ENCODE measurements at places on chromosomes 11 and 22. TPM values are rescaled to one million over a fixed set of nuclear protein-coding genes. Genes with fewer than 3 reads are reported as not detected.

DNA sequence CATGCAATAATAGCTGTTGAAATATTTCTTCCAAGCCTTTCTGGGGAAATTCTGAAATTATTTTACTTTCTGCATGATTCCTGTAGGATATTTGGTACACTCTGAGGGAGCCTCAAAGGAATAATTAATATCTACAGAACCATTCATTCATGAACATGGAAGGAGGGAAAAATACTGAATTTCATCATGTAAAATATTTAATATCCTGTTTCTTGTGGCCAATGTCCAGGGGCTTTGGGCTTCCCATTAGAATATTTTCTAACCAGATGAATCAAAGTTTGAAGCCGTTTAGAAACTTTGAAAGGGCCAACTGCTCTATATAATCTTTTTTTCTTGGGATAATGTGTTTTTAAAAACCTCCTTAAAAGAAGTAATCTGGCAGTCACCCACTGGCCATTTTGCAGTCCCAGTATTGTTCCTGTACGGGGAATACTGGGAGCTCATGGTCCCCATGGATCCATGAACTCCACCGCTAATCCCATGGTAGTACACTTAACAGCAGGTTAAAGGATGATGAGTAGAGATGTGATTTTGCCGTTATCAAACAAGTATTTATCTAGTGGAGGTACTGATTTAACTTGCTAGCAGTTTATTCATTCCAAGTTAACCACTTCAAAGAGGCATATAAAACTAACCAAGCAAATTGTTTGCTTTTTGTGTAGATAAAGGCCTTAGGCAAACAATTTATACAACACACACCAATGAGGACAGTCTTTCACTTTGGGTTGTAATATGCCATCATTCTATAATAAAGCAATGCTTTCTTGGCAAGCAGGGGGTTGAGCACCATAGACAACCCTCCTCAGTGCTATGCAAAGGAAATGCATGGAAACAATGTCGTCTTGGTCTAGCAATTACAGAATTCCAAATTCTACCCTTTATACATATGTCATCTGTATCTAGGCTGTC is 34.5 kb upstream of the BLID start:
- DNase-seq: no peak

DNA sequence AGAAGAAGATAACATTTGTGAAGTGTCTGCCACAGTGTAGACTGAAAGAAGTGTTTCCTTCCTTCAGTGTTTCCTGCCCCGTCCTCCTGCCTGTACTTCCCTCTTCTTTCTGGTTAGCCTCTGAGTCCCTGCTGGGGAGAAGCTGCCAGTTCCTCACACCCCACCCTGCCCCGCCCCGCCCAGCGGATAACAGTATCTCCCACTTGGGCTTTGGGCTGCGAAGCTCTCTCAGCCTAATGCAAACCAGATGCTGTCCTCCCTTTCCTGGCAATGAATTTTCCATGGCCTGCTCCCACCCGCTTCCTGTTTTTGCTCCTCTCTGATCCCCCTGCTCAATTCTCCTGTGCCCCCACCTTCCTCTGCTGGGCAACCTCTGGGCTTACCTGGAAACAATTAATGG is 5.2 kb upstream of the RAB3IL1 start:
- peak; percentile 85 for DNase-seq

DNA sequence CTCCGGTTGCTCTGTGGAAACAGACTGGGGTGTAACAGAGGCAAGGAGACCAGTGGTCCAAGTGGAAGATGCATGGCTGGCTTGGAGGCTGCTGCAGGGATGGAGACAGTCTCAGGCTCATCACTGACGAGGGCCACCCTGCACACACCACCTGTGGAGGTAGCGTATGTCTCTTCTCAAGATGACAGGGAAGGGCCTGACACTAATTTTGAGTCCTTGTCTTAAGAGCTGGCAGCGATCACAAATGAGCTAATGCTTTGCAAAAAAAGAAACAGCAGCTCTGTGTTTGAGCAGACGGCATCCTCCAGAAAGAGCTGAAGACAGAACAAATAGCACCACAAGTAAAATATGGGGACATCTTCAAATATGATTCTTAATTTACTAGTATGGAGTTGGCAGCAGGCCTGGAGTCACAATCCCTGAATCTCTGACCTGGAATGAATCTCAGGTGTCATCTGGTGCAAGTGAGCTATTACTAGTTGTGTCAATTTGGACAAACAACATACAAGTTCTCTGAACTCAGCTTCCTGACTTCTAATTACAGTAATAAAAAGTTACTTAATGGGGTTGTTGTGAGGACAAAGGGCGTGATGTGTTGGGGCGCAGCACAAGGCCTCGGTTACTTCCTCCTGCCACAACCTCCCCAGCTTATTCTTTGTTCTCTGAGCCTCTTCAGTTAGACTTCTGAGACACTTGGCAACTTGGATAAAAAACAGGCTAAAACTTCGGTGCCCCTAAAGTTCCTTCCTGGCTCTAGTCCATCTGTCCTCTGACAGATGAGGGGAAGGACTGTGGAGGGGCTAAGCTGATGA is 95.2 kb upstream of the BID start:
- DNase-seq: no peak

DNA sequence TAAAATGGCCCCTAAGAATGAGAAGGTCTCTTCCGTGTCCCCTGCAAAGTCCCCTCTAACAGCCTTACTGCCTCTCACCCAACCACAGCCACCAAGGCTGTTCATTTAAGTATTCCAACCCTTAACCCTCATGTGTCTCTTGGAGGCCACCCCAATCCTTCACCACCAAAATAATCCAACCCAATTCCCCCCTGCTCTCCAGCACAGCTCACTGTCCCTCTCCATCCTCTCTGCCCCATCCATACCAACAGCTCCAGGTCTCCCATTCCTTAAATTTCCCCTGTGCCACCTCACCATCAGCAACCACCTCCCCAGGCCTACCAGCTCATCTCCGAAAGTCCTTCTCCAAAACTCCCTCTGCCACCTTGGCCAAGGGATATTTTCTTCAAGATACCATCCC is 1.4 kb downstream of the FAM168A start:
- no peak for DNase-seq

DNA sequence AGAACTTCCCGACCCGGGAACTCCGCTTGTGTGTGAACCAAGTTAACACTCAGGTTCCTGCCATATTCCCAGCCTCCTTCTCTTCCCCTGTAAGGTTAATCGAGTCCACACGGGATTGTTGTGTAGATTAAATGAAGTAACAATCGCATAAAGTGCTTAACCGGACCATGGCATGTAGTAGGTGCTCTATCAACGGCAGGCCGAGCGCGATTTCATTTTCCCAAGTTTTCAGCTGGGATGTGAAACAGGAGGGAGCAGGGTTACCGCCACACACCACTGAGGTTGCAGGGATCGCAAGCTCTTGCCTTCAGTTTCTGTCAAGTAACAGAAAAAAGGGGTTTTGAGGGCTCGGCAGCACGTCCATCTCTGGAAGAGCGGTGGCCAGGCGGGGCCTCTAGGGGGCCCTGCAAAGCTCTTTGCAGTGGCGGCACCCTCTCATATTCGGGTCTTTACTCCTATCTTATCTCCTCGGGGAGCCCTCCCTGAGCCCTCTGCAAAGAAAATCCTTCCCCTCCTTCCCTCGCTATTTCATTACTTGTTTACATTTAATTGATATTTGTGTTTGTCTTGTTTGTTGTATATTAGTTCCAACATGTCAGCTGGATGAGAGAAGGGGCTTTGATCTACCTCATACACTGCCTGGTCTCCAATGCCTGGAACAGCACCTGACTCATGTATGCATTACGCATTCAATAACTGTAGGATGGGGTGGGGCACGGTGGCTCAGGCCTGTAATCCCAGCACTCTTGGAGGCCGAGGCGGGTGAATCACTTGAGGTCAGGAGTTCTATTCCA is 816 bp upstream of the PLEKHA7 start:
- DNase-seq: peak; percentile 18

DNA sequence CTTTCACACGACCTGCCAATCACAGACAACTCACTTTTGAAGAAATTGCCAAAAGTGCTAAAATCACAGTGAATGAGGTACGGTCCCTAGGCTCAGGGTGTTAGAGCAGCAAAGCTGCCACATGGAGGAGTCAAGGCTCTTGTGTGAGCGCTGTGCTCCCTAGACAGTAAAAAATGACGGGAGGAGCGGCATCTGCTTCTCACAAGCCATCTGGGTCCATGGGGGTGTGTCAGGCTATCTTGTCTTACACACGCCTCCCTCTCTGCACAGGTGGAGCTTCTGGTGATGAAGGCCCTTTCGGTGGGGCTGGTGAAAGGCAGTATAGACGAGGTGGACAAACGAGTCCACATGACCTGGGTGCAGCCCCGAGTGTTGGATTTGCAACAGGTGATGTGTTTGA is 14.8 kb downstream of the PSMD13 start:
- peak; percentile 18 for DNase-seq

DNA sequence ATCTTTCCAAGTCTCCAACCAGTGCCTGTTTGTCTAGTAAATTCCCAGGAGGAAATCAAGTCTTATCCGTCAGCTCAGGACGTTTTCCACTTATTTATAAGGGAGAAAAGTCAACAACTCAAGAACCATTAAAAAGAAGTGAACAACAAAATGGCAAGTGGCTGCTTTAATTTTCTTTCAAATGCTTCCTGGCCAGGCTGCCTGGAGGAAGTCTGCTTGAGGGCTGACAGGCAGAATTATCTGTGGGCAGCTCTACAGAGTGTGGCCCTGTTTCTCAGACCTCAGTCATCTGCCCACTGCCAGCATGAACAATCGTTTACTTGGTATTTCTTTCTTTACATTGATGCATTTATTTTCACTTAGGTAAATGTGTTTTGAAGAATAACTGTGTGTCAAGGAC is 281.9 kb upstream of the ISX start:
- DNase-seq: no peak

GRCh38 chr11:57815476-57815875 is 53.9 kb downstream of the CTNND1 start:
- DNase-seq: no peak

DNA sequence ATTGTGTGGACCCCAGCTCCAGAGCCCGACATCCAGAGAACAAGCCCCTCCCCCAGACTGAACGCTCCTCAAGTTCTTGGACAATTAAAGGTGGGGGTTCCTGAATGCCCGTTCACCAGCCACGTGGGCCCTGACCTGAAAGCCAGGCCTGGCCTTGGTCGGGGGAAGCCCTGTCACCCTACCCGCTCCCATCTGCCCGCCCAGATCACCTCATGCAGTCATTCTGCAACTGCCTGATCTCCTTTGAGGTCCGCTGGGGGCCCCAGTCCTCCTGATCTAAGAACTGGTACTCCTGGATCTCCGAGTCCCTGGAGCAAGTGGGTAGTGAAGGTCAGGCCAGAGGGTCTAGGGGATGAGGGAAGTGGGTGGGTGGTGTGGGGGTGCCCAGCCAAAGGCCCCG is 9.1 kb upstream of the NAALADL1 start:
- no peak for DNase-seq

DNA sequence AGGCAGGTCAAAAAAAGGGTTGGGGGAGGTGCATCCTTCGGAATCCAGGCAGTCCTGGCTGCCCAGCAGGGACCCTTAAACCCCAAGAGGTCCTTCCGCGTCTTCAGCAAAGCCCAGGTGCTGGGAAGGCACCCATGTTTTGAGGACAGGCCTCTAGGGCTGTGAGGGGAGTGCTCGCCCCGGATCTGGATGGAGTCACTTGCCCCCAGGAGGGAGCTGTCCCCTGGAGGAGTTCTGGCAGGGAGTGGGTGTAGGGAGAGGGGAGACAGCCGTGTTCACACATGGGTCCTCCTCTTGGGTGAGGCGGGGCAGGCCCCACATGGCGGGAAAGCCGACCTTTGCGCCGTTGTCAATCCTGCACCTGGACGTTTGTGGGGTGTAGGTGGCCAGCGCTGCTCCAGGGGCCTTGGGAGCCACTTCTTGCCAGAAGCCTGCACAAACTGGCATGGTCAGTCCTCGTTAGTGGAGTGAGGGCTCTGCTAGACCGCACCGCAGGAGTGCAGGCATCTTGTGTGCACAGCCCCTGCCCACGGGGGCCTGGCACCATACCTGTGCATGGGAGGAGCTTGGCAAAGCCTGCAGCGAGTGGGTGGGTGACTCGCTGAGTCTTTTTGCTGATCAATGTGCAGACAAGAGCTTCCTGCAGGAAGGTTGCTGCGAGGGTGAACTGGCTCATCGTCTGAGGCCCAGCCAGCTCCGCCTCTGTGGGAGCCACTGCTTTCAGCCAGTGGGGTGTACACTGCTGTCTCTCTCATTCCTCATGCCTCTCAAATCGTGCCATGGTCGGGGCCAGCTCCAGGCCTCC is 16.0 kb downstream of the PPIL2 start:
- DNase-seq: peak; percentile 31

DNA sequence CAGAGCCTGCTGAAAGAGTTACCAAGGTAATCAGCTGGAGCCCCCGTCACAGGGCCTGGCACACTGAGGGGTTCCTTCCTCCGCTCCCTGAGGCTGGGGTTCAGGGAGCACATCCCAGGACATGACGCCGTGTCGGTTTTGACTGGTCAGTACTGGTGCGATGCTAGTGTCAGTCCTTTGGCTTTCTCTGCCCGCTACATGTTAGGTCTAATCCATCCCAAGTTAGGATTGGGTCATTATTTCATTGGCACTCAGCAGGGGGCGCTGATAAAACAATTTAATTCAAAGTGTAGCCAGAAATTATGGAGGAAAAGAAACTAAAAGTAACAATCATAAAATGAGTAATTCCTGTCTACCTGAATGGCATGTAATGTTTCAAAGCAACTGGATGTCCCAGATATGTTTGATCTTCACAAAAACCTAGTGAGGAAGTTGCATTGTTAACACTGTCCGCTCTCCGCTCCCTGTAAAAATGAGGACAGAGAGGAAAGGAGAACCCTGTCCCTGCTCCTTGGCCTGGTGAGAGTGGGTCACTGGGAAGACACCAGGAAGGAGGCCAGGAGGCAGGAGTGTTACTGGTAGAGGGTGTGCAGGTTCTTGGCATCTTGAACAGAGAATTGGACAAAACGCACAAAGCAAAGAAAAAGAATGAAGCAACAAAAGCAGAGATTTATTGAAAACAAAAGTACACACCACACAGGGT is 27.1 kb downstream of the TSKU start:
- DNase-seq: peak; percentile 57

DNA sequence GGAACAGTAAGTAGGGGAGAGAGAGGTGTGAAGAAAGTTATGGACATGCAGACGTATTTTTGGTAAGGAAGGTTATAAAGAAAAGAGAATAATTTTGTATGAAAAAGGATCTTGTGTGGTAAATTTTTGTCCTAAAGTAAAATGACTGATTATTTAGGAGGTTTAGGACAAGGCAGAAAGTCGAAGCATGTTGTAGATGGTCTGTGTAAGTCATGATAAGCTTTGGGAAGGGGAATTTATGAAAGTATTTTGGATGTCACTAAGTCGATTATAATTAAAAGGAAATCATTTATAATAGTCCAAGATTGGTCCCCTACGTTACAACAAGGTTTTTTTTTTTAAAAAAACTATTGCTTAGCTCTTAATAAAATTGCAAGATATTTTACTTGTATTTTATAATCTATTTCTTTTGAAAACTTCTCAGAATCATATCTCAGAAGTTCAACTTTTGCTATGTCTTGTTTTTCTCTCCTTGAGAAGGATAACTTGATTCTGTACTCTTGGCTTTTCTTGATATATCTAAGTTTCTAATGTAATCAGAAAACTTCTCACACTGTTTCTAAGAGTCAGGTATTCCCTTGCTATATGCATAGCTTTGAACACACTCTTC is 10.9 kb upstream of the CABP2 start:
- no peak for DNase-seq

GRCh38 chr11:70111269-70112016 is 33.3 kb downstream of the ANO1 start:
- peak; percentile 72 for DNase-seq

Gene RAC2
- total RNA-seq: 35.1 TPM

Gene DNAJB7
- total RNA-seq: not detected

Gene RFPL3
- not detected for total RNA-seq

Gene TIGD3
- not detected for total RNA-seq
